ENCODE measurements at places on chromosomes 7 and 10.

- no peak for DNase-seq
These were observed 16.9 kb upstream of the NFE2L3 start for GRCh38 chr7:26135076-26135475.

GRCh38 chr7:94351703-94352102 is 43.0 kb upstream of the COL1A2 start:
- no peak for DNase-seq

DNA sequence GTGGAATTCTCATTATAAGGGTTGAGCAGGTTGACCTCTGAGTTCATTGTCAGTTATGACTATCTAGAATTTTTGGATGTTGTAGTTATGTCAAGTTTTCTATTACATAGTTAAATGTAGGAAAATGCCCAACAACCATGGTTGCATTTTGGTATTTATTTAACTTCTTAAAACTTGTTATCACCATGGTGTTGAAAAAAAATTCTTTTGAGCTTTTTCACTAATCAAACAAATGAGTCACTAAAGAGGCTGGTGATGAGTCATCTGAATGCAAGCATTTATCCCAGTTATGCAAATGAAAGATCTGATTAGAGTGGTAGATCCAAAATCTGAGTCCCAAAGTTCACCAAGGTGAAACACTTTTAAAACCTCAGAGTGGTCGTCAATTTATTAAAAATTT is 624.7 kb upstream of the IGFBP3 start:
- no peak for DNase-seq

- DNase-seq, result no peak
These were observed 7.7 kb upstream of the RET start for GRCh38 chr10:43069211-43069515.

- DNase-seq, result no peak
These were observed 159.8 kb upstream of the MTPN start for GRCh38 chr7:136136906-136137454.

DNA sequence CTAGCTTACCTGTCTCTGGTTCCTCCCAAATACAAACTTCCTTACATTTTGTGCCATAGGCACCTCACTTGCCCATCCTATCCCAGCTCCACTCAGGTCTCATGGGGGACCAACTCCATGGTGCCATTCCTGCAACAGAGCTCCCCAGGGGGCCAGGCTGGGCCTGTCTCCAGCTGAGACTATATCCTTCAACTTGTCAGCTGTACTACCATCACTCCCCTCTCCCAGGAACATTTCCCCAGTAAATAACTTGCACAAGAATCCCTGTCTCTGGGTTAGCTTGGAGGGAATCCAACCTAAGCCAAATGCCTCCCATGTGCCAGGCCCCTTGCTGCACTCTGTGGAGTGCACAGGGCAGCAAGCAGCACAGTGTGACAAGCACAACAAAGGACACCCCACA is 33.2 kb downstream of the FRMPD2 start:
- no peak for DNase-seq

GRCh38 chr7:16542401-16542800 is 15.8 kb downstream of the LRRC72 start:
- no peak for DNase-seq

DNA sequence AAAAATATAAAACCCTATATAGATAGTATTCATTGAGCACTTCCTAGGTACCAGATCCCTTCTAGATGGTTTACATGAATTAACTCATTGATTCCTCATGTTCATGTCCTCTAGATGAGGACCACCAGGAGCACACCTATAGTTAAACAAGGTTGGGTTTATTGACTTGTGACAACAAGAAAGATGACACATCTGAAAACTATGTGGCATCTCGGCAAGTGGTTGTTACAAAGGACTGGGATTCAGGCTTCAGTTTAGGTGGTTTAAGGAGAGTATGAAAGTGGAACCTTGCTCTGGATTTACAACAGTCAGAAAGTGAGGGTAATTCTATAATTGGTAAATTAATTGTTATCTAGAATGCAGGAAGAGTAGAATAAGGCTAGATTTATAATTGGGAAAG is 99.0 kb upstream of the PHF14 start:
- no peak for DNase-seq

DNA sequence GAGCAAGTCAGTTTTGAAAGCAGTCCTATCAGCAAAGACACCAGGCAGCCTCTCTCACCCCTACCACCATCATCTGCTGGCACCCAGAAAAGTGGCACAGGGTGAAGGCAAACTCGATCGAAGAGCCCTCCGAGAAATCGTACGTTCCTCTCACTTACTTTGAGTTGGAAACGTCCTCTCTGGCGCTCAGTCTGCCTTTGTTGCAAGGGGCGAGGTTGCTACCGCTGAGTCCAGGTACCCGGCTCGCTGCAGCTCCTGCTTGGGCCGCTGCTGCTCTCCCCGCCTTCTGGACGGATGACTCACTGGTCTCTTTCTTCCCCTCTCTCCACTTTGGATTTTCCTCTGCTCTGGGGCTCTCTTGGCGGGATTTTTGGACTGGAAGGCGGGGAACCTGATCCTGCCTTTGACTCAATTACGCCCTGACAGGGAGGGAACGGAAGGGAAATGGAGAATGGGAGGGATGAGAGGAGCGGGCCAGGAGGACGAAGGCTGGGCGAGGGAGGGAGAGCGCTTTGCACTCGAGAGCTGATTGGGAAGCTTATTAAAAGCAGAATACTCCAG is at the start of gene PTN:
Gene PTN, minus strand, starts transcription at position 453 of the 561 bp plus-strand sequence. CDS start 88,760 bp downstream, outside the sequence.
- DNase-seq, result no peak

GRCh38 chr10:114042895-114043531 is 653 bp upstream of the ADRB1 start:
- peak; percentile 79 for DNase-seq

DNA sequence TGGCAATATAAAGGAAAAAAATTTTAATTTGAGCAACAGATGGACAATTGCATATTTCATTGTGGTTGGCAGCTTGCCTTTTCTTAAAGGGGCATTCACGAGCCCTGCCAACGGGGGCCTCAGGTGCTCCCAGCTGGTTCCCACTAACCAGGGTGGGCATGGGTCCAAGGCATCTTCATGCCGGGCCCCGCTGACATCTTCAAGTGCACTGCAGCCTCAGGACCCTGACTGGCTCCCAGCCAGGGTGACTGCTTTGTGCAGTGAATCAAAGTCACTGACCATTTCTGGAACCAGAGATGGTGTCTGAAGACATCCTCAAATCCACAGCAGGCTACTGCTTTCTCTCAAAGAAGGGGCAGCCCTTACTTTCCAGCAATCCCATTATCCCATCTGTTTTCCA is 275.2 kb upstream of the MGMT start:
- DNase-seq, result no peak

- DNase-seq, result no peak
These were observed 86.9 kb downstream of the DAGLB start for GRCh38 chr7:6360841-6361240.

DNA sequence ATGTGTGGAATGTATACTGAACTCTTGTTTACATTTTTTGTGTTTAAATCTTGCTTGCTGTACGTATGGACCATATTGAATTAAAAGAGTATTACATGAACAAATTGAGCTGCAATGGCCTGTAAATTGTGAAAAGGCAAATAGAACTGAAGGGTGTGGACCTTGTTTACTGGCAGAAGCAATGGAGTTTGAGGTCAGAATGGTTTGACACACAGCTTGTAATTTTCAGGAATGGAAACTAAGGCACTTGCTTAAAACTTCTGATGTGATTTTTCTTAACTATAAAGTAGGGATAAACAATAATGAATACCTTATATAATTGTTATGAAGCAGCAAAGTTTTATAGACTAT is 33.9 kb upstream of the COBL start:
- no peak for DNase-seq

Data from posterior vena cava (tissue), 2 donors.